HAP-1 (cell line): ENCODE measurements at places on chromosomes 2 and 18.

DNA sequence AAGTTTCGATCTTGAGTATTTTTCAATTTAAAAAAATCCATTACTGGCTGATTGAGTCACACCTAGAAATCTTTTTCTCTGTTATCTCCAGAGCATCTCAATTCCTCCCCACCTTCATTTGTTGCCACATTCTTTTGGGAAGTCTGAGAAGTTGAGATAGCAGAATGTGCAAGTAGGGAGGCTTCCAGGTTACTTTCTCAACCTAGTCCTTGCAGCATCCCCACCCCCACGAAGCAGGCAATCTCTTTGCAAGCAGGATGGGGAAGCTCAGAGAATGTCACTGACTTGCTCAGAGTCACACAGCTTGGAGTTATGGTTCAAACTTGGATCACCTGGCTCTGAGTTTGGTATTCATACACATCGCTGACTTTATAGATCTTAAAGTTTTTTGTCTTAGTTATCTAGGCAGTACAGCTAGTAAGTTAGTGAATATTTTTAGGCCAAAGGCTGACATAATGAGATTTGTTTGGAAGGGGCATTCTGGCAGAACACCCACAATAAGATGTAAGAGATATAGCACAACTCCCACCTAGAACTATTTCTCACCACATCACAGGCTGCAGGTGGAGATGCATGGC is 25.9 kb upstream of the LCLAT1 start:
- DNase-seq: no peak

DNA sequence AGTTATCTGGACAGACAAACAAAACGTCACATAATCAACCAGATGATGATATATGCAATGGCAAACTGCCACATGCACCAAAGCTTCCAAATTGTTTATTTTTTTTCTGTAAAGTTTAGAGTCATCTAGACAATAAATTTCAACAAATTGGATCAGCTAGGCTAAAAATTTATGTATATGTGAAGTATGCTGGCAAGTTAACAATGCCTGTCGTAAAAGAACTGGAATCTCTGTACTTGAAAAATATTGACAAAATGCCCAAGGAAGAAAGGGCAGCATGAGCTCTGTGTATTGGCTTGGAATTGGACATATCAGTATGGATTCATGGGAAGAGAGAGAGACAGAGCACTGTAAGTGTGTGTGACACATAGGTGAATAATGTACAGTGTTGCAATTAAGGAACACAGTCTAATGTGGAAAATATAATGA is 309.8 kb downstream of the ERBB4 start:
- DNase-seq: no peak

- no peak for DNase-seq
These were observed 142.7 kb downstream of the PRKCE start for GRCh38 chr2:45794134-45794617.

DNA sequence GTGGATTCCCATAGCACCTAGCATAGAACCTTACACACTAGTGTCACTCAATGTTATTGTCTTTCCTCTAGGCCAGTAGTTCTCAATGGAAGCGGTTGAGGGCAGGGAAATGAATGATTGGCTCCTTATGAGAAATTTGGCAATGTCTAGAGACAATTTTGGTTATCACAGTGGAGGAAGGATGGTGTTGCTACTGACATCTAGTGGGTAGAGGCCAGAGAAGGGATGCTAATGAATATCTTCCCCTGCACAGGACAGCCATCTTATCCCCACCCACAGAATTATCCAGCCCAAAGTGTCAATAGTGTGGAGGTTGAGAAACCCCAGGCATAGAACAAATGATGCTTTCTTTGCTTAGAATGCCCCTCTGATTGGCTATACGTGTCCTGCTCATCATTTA is 15.8 kb downstream of the C18orf63 start:
- DNase-seq: no peak

DNA sequence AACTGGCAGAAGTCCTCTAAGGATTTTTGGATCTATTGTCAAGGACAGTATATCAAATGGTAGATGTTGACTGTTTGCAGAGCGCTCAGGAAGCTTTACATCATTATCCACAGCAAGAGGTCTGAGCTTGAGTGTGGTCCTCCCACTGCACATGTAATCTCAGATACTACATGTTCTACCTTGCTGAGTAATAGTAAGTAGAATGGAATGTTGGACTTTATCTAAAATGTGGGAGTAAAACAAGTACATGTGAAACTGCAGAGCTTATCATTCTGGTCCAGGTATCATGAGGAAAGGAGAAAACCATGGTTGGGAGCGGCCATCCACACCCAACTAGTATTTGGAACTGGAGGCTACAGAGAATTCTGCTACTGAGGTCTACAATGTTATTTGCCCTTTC is 19.3 kb upstream of the CD28 start:
- no peak for DNase-seq

- DNase-seq: no peak
These were observed 70.6 kb upstream of the TCF7L1 start for GRCh38 chr2:85062565-85062964.

DNA sequence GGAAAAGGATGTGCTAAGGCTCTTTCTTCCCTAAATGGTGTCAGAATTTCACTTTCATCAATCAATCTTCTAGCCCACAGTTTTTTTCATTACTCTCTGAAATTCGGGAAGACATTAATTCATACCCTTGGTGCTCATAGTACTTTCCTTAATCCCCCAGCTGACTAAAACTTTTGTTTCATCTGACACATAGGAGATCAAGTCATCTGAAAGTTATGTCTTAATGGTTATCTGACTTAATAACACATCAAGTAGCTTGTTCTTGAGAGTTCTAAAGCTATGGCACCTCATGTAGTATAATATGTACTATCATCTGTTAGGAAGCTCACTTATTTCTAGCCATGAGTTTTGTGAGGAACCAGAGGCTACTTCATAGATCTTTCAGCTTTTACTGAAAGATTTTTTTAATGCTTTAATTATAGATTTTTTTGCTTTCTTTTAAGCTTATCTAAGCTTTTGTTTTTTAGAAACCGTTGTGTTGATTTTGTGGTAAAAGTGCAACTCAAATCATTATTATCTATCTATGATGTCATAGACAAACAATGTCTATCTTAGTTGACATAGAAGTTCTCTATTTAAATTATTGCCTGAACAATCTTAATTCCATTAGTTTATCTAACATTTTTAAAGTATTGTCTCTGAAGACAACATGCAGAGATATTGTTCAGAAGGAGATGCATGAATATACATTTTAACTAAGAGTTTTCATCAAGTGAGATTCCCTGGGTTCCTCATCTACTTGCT is 93.6 kb upstream of the UBXN4 start:
- no peak for DNase-seq
